ENCODE measurements at places on chromosomes 11 and 22.

GRCh38 chr22:31895411-31896123 is 48.8 kb upstream of the YWHAH start:
- DNase-seq: no peak

GRCh38 chr11:57618438-57618837 is 21.0 kb downstream of the SERPING1 start:
- DNase-seq: no peak

DNA sequence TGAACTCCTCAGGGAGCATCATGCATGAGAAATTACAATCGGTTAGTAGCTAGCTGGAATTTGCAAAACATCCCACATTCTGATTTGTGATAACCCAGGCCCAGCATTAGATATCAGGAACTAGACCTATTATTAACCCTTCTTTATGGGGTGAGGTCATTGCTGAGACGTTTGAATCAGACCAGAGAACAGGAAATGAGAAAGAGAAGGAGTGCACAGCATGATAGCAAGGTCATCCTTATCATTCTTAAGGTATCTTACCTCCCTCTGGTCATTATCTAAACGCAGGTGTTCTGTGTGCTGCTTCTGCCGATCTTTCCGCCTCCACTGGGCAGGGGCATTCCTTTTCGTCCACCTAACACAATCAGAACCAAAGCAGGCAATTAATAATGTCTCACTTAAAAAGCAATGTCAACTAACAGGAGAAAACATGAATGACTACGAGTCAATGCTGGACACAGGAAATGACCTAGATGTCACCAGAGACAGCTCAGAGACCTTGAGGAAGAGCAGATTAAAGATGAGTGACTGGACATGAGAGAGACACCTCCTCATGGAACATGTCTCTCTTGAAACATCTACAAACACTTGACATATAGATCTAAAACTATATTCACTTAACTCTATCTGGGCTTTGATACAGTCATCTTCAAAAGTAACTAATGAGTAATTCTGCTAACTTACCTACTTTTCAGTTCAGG is 78.3 kb upstream of the SCUBE2 start:
- no peak for DNase-seq

DNA sequence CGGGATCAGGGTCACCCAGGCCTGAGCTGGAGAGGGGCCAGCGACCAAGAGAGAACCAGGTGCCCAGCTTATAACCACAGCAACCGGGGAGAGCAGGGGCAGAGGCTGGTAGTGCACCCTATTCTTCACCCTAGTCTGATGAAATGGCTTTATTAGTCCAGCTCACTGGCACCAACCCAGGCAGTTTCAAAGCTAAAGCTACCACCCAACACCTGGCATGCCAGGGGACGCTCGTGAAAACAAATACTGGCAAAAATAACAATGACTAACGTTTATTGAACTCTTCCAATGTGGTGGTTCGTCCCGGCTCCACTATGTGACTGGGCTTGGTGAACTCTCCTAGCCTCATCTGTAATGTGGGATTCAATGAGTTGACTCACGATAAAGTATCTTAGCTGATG is 30.6 kb downstream of the SCGB1A1 start:
- no peak for DNase-seq

GRCh38 chr22:45129703-45130524 is 33.8 kb upstream of the NUP50 start:
- DNase-seq: no peak

DNA sequence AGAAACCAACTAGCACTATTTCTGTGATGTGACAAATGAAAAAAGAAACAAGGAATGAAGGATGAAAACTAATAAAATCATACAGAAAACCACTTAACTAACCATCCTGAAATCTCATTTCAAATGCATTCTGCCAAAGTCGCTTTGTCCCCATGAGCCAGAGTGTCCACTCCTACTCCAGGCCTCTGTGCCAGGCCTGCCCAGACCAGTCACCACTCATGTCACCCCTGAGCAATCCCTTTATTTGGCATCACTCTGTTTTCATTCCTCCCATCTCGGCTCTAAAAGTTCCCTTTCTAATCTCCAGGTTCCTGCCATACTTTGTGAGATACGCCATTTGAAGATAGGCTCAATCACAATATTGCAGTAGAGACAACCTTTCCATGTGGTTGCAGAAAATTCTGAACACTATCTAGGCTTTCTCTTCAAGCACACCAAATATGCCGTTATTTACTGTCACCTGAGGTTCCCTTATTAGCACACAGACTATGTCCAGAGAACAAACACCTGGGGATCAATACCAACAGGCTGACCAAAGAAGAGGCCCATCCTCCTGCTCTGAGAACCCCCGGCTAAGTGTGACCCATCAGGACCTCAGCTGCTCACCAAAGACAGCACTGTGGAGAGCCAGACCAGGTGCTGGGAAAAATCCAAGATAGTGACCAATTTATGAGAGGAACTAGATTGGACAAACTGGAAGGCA is 202.4 kb downstream of the LARGE1 start:
- DNase-seq: no peak

Data from AG09309 (cell line).